ENCODE measurements at places on chromosomes 13 and 19.

- DNase-seq, result no peak
Measured at GRCh38 chr19:37948362-37948761, 41.4 kb downstream of the SIPA1L3 start.

- no peak for DNase-seq
Measured at GRCh38 chr13:30927595-30927994, 4.9 kb upstream of the TEX26 start.

GRCh38 chr13:81487151-81487550 lies 1146.2 kb upstream of the SPRY2 start:
- DNase-seq, result peak; percentile 88

DNA sequence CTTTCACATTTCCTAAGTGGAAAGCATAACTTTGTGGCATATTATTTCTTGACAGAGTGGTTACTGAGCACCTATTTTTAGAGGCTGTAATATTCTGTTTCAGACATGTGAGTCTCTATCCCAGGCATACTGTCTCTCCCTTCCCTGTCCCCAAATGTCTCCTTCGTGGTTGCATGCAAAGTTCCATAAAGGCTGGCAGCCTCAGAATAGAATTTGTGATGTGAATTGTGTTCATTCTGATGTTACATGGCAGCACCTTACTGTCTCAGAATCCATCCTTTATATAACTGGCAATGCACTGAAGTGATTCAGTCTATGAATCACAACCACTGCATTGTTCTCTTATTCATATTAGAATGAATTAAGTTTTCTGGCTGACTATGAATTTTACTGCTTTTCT lies 89.0 kb upstream of the SLC7A1 start:
- no peak for DNase-seq

- no peak for DNase-seq
Measured at GRCh38 chr13:21050288-21051197, 10.8 kb downstream of the LATS2 start.

DNA sequence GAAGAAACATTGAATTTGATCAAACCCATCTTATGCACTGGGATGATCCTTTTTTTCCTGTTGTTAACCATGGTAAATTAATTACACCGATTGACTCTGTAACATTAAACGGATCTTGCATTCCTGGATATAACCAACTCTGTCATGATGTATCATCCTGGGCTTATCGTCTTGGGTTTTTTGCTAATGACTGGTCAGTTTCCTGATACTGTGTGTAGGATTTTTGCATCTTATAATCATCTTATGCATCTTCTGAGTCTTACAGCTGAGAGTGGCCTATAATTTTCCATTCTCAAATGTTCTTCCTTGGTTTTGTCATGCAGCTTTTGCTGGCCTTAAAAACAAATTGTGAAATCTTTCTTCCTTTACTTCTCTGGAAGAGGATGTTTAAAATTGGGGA lies 12.8 kb downstream of the DCUN1D2 start:
- DNase-seq, result no peak

DNA sequence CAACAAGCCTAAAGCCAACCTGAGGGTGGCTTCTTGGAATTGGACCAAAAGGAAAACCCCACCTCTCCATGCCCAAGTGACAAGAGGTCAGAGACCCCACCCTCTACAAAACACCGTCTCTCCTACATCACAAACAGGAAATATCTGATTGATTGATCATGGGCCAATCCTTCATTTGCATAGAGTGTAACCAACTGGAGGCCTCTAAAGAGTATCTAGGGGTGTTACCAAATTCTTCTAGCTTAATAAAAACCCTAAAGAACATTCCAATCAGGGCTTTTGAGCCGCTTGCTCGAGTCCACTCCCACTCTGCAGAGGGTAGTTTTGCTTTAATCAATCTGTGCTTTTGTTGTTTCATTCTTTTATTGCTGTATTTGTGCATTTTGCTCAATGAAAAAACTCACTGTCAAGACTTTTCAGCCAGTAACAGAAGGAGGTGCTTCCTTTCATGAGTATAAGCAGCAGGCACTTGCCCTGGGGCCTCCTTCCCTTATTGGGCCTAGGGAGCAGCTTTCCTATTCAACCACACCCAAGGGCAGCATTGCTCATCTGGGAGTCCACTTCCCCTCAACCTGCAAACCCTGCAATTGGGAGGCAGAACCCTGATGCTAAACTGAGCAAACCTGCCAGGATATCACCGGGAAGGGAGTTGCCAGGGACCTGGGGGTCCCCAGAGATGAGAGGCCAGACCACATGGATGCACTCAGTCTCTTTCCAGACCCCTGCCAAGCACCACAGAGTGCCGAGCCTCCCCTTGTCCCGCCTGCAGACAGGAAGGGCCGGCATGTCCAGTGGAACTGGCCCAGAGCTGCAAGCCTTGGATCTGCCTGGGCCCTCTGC lies 154.3 kb upstream of the VSTM2B start:
- DNase-seq, result no peak

GRCh38 chr19:37217480-37217774 lies 587 bp upstream of the ZNF383 start:
- no peak for DNase-seq

DNA sequence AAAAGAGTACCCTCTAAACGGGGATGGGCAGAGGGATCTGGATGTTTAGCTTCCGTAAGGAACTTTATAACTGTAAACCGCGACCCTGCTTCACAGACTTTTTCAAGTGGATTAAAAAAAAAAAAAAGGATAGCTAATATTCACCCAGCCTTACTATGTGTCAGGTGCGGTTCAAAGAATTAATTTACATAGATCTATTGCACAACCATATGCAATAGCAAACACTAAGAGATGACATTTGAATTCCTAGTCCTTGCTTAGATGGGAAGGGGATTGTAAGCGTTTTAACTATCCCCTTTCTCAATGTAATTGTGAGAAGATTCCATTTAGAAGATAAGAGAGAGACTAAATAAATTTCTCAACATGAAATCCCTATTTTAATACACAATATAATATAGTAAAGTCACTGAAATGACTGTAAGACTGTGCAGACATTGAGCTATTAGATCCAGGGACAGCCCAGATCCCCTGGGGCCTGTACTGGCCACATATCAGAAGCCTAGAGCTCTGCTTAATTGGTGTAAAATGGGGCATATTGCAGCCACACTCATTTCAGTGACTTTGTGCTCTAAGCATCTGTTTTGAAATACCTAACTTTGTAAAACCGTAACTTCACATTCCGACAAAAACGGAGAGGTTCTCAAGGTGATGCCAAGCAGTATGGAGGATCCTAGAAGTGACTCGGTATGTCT lies 13.6 kb downstream of the LATS2 start:
- no peak for DNase-seq

DNA sequence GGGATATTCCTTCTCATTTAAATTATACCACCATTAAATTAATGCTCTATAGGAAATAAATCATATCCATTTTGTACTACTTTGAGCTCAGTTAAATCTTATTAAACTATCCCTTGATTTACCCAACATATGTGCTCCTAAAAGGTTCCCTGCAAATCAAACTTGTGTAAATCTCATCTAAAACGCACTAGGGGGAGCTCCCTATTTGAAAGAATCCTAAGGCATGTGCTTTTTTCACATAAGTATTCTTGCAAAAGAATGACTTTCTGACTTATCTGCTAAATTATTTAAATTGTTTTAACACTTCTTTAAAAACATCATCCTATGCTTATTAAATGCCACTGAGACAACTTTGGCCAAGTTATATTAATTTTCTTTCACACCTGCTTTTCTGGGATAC lies 7.9 kb downstream of the INTS6 start:
- DNase-seq, result peak; percentile 33

DNA sequence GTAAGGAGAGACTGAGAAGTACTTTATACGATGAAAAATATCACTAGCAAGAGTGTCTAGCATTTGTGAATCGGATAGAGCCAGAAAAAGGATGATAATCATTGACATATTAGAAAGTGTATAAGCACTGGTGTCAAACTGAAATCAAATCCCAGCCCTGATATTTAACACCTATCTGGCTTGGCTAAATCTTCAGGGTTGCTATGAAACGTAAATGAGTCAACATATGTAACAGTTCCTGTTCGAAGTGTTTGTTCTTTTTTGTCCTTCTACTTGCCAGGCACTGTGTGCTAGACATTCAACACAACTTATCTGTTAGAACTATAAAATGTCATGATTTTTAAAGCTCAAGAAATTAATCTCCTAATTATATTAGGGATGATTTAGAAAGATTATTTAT lies 40.8 kb downstream of the SERPINE3 start:
- DNase-seq, result no peak

GRCh38 chr13:36764536-36764935 lies 54.5 kb upstream of the RFXAP start:
- DNase-seq, result no peak

DNA sequence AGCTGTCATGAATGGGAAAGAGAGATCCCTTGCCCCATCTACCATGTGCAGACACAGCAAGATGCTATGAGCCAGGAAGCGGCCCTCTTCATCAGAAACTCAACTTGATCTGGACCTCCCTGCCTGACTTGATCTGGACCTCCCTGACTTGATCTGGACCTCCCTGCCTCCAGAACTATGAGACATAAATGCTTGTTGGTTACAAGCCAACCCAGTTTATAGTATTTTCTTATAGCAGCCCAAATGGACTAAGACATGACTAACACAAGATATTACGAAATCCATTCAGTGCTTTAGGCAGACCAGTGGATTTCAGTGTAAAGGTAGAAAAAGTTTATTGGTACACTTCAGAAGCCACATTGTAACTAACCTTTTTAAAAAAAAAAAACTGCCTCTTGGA lies 15.6 kb downstream of the PCID2 start:
- DNase-seq, result no peak

DNA sequence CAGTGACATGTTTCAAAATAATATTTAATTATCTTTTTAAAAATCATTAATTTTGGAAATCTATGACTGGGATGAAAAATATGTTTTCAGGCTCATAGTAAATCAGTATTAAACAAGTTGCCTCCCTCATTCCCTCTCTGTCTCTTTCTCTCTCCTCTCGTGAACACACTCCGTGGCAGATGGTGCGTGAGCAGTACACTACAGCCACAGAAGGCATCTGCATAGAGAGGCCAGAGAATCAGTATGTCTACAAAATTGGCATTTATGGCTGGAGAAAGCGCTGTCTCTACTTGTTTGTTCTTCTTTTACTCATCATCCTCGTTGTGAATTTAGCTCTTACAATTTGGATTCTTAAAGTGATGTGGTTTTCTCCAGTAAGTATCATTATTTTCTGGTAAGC lies 22.7 kb downstream of the SGCG start:
- no peak for DNase-seq

DNA sequence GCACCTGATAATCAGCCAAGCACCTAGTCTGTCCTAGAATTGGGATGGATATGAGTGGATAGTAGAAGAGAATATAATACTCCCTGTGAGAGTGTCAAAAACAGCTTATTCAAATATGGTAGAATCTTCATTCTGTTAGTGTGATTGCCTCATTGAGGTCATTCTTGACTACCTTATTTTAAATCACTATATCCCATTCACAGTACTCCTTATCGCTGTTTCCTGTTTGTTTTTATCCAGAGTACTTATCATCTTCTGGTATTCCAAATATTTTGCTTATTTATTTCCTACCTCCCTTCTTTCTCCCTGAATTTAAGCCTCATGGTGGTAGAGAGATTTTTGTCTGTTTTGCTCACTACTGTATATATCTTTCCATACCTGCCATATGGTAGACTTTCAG lies 9.9 kb downstream of the NDFIP2 start:
- DNase-seq, result peak; percentile 60

DNA sequence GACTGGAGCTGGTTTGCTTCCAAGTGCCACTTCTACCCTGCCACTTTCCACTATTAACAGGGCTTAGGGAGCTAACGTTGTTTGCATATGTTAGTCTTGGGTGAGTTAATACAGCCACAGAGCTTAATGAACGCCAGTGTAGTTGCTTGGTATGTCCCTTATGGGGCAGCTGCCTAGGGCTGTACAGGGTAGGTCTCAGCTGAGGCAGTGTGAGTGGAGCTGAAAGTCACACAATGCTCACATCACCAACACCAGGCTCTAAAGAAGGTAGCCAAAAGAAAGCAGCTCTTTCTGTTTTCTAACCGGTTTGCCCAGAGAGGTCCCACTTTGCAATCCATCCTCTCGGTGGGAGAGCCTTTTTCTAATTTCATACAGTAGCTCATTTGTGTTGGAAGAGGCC lies 186.2 kb downstream of the RGCC start:
- no peak for DNase-seq

GRCh38 chr13:33072282-33072681 lies 56.1 kb downstream of the KL start:
- peak; percentile 28 for DNase-seq

- DNase-seq, result no peak
Measured at GRCh38 chr19:22327321-22327720, 41.1 kb downstream of the ZNF729 start.

- peak; percentile 93 for DNase-seq
Measured at GRCh38 chr19:53467485-53468262, at the start of gene ZNF813. Gene ZNF813, plus strand, starts transcription at chr19:53467733. Its CDS starts 16,090 bp downstream, at chr19:53483823.
